Stomach (tissue), 19 donors: ENCODE measurements at places on chromosomes 4 and X.
A peak's percentile ranks its signal among the peaks of the same experiment; 100 is the strongest.

- peak overlapping the region; percentile 54 for H3K4me3 ChIP-seq
- H3K27ac ChIP-seq, result no peak overlapping the region
- H3K4me1 ChIP-seq, result peaks cover 37% of the 10 kb centered on the region
- peak; percentile 60 for DNase-seq
- peaks cover 67% of the 10 kb centered on the region for H3K27me3 ChIP-seq
Observed at GRCh38 chr4:84498203-84498934, 723 bp downstream of the NKX6-1 start.

- H3K4me1 ChIP-seq, result peaks cover 5% of the 10 kb centered on the region
- DNase-seq, result no peak
- peaks cover 34% of the 10 kb centered on the region for H3K36me3 ChIP-seq
- no peak overlapping the region for H3K4me3 ChIP-seq
- H3K27ac ChIP-seq, result no peak overlapping the region
- H3K27me3 ChIP-seq, result no peaks in the 10 kb centered on the region
Observed at GRCh38 chr4:168451744-168452390, 28.4 kb downstream of the DDX60L start.

GRCh38 chr4:60216752-60217151, 983.4 kb upstream of the ADGRL3 start:
- H3K27ac ChIP-seq, result no peak overlapping the region
- no peak overlapping the region for H3K4me3 ChIP-seq
- no peaks in the 10 kb centered on the region for H3K36me3 ChIP-seq
- no peak for DNase-seq

GRCh38 chr4:149896432-149896831, 80.8 kb upstream of the IQCM start:
- no peak overlapping the region for H3K27ac ChIP-seq
- no peaks in the 10 kb centered on the region for H3K4me1 ChIP-seq
- H3K36me3 ChIP-seq, result no peaks in the 10 kb centered on the region

- H3K27ac ChIP-seq, result no peak overlapping the region
- H3K4me1 ChIP-seq, result no peaks in the 10 kb centered on the region
- H3K27me3 ChIP-seq, result no peaks in the 10 kb centered on the region
- DNase-seq, result no peak
- H3K36me3 ChIP-seq, result no peaks in the 10 kb centered on the region
Observed at GRCh38 chrX:141935645-141936044, 32.0 kb downstream of the MAGEC1 start.

DNA sequence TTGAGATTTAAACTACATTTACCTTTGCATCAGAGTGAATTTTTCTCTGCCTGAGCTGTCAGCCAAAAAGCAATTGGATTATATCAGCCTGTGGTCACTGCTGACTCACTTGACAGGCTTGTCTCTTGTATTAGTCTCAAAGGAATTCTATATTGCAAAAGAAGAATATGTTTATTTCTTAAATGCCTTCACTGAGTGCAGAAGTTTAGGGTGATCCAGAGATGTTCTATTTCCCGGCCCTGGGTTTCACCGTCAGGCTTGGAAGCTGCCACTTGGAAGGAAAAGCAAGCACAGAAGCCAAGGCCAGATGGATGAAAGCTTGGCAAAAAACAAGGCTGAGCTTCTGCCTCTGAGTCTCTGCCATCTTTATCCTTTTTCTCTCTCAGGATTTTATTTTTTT, 80.9 kb downstream of the FAM114A1 start:
- H3K4me1 ChIP-seq, result no peaks in the 10 kb centered on the region
- peaks cover 24% of the 10 kb centered on the region for H3K36me3 ChIP-seq
- no peaks in the 10 kb centered on the region for H3K27me3 ChIP-seq
- no peak for DNase-seq

GRCh38 chr4:73222466-73223257, 35.9 kb downstream of the ANKRD17 start:
- H3K4me1 ChIP-seq, result peaks cover 54% of the 10 kb centered on the region
- H3K27ac ChIP-seq, result peak overlapping the region; percentile 92
- H3K27me3 ChIP-seq, result no peaks in the 10 kb centered on the region

GRCh38 chr4:150337734-150338133, 244.2 kb upstream of the MAB21L2 start:
- H3K4me1 ChIP-seq, result no peaks in the 10 kb centered on the region
- no peaks in the 10 kb centered on the region for H3K36me3 ChIP-seq
- peak; percentile 73 for DNase-seq
- no peak overlapping the region for H3K4me3 ChIP-seq
- no peaks in the 10 kb centered on the region for H3K27me3 ChIP-seq
- no peak overlapping the region for H3K27ac ChIP-seq
